ENCODE measurements at places on chromosomes 6 and 20.

GRCh38 chr6:31545291-31545690, 1.1 kb downstream of the ATP6V1G2 start:
- no peak for DNase-seq

DNA sequence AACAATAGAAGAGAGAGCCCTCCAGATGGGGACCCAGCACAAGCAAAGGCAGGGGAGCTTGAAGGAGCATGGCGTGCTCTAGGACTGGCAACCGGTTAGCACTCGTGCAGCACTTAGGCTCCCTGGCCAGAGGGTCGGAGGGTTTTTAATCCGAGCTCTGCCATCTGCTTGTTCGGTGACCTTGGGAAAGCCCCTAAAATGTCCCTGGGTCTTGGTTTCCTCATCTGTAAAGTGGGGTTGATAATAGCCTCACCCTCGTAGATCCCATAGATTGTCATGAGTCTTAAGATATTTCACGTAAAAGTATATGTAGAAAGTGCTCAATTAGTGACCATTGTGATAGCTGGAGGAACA, 16.6 kb upstream of the HCK start:
- DNase-seq, result no peak

DNA sequence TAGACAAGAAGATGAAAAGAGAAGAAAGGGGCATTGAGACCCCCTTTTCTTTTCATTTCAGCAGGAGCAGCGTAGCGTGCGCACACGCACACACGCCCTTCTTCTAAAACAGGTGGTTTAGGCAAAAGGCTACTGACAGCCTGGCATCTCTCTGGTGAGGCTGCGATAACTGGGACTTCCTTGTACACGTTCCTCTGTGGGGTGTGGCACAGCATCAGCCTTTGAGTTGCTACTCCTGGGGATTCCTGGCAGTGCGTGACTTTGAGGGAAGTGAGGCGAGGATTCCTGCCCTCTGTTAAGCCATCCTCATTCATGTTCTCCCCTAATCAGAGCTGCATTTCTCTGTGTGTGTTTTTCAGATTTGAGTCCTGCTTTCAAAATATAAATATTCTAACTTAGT, 94.7 kb downstream of the TMEM170B start:
- DNase-seq, result peak; percentile 63

- DNase-seq, result no peak
Measured at GRCh38 chr6:167661552-167662044, 165.1 kb upstream of the AFDN start.

DNA sequence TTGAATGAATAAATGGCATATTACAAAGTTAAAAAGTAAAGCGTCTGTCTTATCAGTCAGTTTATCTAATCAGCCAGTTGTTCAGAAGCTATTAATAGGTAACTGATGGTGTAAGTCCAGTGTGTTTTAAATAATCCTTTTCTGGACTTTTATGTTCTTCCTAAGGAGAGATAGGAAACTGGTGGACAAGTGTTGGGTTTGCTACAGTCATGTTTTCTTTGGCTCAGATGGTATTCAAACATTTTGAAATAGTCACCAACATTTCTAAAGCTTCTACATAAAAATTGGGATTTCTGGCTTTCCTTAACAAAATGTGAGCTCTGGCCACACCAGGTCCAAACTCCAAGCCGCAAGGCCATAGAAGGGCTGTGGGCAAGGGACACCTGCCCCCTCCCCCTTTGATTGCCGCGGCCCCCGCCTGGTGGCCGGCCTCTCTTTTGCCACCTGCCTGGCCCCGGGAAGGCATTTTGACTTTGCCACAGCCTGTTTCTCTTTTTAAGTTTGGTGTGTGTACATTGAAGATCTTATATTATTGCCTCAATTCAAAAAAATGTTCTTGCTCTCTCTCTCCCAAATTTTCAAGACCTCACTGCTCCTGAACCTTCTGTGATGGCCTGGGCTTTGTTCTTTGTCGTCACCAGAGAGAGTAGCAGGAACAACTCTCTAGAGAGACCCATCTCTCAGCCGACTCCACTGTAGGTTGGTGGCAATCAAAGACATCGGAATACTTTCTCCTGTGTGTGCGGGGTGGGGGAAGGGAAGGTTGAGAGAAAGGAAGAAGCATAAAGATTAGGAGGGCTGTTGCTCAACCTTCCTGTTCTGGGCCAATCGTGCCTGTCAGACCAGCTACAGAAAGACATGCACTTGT, 84.0 kb upstream of the ZNF217 start:
- DNase-seq, result peak; percentile 48

GRCh38 chr6:18415671-18416340, 28.7 kb downstream of the RNF144B start:
- no peak for DNase-seq

- DNase-seq, result no peak
Measured at GRCh38 chr20:32183947-32184635, 23.5 kb downstream of the PLAGL2 start.

DNA sequence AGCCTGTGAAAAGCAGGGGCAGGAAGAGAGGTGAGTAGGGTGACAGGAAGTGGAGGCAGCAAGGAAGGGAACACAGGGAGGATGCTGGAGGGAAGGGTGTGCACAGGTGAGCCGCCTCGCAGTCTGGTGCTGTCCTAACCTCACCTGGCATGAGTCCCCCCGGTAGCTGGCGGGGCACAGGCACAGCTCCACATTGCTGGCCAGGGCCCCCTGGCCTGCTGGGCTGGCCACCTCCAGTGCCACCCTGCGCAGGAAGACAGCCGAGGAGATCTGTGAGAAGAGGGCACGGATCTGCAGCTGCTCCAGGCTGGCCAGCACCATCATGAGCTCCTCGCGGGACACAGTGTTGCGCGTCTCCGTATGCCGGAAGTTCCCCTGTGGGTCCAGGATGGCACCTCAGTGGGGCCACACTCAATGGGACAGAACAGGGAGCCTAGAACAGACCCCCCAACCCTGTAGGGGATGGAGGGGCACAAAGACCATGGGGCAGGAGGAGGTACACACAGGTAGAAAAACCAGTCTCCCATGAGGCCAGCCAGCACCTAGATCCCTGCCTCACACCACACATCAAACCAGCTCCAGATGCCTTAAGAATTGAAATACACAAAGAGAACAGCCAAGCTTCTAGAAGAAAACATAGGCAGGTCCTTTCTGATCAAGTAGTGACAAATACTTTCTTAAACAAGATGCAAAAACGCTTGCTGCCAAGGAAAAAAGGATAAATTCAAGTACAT, 22.5 kb downstream of the ADRM1 start:
- DNase-seq, result no peak

DNA sequence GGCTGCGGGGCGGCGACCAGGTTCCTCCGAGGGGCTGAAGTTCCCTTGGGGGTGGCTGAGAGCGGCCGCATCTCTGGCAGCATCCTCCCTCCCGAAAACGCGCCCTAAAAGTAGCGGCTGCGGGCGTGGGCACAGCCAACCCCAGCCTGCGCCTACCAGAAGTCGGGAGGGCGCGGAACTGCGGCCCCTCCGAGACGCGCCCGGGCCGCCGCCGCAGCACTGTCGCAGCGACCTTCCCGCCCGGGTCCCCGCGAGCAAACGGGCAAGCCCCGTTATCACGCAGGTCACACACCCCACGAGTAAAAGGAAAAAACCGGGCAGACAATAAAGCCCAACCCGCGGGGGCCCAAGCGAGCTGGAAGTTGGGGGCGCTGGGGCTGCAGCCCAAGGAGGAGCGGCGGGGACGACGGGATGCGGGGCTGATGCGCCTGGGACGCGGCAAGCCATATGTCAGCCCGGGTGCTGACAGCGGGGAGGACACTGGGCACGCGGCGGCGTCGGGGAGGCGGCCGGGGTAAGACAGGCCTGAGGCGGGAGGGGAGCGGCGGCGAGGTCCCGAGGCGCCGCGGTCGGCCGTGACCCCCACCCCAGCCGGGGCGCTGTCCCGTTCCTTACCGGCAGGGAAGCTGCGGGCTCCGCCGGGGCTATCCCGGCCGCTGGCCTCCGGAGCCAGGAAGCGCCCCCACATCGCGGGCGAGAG, 659 bp downstream of the CEP85L start:
- peak; percentile 57 for DNase-seq

- peak; percentile 57 for DNase-seq
Measured at GRCh38 chr6:53241938-53242337, 93.3 kb upstream of the GCM1 start.

DNA sequence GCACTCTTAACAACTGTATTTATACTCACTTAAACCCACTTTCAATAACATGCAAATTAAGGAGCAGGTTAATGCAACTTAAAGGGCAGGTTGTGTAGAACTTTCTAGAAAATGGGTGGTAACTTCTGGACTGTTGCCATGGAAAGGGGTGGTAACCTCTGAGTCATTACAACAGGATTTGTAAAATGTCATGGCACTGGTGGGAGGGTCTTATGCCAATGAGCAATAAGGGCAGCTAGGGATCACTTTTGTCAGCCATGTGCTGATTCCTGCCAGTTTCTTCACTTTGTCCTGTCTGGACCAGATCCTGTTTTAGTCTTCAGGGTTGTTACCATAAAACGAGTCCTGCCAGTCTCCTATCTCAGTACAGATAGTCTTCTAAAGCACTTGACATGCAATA, 560.5 kb upstream of the PTCHD4 start:
- DNase-seq, result no peak

GRCh38 chr6:127343809-127344659, 625 bp upstream of the ECHDC1 start:
- DNase-seq, result no peak

DNA sequence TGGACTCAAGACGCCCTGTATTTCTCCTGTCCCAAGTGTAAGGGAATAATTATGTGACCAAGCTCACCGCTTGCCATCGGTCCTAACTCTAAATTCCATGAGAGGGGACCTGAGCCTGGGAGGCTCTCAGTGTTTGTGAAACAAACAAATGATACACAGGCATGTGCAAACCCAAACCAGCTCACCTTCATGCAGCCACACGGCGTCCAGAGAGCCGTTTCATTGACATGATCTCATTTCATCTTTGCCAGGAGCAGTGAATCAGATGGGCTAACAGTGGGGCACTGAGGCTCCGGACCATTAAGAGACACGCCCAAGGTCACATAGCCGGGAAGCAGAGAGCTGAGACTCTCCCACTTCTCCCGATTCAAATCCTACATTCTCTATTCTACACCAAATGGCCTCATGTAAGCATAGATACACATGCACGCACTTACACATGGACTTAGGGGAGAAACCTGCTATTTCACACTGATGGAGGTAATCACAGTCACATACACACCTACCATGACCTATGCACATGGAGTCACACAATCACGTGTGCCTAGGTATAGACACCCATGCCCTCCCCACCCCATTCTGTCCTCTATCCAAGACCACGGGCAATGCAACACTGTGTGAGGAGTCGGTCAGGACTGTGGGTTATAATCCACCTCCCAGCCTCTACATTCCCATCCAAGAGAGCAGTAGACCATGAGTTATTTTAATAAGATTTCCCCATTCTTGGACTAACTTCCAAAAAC, 1.1 kb downstream of the BNIP5 start:
- DNase-seq, result no peak

DNA sequence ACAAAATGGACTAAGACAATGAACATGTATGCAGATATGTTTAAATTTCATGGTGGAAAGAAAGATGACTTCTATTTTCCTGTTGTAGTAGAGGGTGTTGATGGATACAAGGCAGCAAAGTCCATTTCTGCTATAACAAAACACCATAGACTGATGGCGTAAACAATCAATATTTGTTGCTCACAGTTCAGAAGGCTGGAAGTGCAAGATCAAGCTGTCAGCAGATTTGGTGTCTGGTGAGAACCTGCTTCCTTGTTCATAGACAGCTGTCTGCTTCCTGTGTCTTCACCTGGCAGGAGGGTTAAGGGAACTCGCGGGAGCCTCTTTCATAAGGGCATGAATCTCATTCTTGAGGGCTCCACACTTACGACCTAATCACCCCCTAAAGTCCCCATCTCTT, 83.0 kb upstream of the ELOVL5 start:
- no peak for DNase-seq

- DNase-seq, result no peak
Measured at GRCh38 chr20:23857962-23858595, 21.5 kb downstream of the CST5 start.

DNA sequence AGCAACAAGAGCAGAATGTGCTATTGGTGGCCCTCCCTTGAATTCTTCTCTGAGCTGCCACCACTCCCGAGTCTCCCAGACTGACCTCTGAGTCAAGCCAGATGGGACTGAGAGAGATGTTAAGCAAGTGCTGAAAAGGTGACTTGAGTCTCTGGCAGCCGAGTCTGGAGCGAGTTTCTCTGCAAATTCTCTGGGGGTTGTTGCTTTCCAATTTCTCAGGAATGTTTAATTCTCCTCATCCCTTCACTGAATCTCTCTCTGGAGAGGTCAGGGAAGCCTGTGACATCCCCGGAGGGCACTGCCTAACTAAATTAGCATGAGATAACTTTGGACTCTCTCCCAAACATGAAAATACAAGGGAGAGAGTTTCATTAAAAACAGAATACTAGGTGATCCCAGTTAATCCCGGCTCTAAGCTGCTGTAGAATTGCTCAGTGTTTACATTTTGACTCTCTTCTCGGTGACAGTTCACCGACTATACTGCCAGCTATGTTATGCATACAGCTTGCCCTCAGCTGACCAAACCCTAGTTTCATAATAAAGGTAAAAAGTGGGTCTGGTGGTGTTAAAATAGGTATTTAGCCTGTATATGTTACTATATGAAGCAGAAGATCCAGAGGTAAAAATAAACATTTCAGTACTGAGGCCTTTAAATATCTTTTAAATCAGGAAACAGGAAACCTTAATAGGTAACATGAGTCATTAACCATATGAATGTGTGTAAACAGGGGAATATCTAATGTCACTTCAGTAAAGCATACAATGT, 157.9 kb downstream of the FOXC1 start:
- no peak for DNase-seq

- DNase-seq, result no peak
Measured at GRCh38 chr6:78153976-78154375, 501.1 kb downstream of the MEI4 start.

- no peak for DNase-seq
Measured at GRCh38 chr6:167555836-167556235, 230.9 kb downstream of the TTLL2 start.

DNA sequence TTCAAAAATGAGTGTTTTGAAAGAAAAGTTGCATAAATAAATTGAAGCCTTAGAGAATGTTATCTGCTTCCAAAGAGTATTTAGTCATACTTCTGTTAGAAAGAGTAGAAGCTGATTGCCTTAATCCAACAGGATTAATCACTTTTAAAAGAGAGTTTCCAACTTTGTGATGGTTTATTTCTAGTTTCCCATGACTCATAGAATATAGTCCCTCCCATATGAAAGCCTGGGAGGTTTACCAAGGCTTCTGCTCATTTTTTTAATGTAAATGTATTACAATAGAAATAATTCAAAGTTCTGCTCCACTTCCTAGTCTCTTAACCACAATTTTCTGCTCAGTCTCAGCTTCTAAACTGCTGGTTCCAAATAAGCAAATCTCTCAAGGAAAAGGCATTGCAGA, 118.0 kb upstream of the IRAK1BP1 start:
- DNase-seq, result no peak

- DNase-seq, result peak; percentile 48
Measured at GRCh38 chr6:14706378-14706929, 539.4 kb upstream of the JARID2 start.

DNA sequence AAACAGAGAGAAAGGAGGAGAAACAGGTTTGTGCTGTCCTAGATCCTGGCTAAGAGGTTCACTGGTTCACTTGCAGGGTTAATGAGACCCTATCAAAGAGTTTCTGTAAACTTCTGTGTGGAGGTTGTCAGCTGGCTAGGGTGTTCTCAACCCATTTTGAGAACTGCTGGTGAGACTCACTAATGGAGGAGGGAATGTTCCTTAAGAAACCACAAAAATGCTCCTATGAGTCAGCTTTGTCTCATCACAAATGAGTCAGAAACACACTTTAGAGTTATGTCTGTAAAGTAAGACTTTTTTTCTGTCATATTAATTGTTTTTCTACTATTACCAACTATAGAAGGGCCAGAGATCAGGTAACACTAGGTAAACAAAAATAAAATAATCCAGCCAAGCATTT, 884.4 kb downstream of the PHF3 start:
- no peak for DNase-seq

GRCh38 chr20:19644085-19644484, 114.0 kb upstream of the RIN2 start:
- DNase-seq, result no peak
